Mesenteric fat pad (tissue), 1 donor: ENCODE measurements at places on chromosomes 13 and 19. TPM values are rescaled to one million over a fixed set of nuclear protein-coding genes. Genes with fewer than 3 reads are reported as not detected.

Gene FUT1
- 5.7 TPM for total RNA-seq

- DNase-seq: no peak
Measured at GRCh38 chr13:73059460-73060250, 850 bp downstream of the KLF5 start.

DNA sequence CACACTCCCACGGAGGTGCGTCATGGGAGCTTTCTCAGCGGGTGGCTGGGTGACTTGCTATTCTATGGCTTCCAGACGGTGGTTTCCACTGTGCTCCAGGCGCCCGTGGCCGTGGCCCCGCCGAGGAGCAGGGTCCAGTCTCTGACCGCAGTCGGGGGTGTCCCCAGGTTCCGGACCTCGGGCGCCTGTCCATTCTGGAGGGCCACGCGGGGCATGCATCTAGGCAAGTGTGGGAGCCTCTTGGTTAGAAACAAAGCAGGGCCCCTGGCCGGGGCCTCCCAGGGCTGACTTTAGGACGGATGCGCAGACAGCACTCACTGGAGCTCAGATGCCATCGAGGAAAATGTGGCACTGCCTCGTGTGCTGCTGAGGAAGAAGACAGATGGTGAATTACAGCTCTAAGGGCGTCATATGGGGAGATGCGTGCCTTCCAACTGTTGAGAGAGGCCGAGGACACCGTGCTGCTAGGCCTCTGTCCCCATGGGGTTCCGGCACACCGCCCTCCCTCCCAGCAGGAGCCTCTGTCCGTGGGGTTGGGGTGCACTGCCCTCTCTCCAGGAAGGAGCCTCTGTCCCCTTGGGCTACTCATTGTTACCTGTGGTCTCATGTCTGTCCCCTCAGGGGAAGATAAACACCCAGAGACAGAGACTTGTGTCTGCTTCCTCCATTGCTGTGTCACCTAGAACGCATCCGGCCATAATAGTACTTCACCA, 38.1 kb downstream of the TMEM255B start:
- peak; percentile 89 for DNase-seq

DNA sequence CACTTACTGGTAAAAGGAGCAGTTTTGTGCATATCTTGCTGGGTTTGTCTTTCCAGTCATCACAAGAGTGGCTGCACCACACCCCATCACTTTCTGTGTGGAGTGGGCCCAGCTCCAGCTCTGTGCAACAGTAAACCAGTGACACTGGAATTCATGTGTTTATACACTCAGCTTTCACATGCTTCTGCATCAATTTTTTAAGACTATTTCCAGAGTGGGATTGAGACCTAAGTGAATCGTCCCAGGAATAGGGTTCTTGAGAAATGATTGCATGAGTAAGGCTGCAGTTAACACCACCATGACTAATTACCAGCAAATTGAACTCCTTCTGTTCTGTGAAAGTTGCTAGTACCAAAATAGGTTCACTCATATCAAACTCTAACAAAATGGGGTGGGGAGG, 5.3 kb upstream of the CFAP97D2 start:
- no peak for DNase-seq

- no peak for DNase-seq
Measured at GRCh38 chr13:47334173-47334572, 437.3 kb upstream of the HTR2A start.

DNA sequence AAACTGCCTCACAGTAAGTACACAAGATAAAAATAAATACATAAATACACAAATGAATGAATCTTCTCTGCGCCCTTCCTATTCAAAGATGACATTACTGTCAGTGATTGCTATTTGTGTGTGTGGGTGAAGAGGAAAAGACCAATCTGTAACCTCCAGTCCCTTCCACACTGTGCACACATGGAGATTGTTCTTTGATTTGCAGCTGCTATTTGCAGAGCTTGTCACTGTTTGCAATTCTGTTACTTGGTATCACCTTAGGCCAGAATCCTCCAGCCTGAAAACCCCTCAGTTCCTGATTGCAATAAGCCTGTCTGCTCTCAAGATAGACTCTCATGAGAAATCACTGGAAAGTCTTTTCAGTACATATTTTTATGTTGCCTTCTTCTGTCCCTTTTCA, 1314.9 kb downstream of the PCDH9 start:
- DNase-seq: no peak

DNA sequence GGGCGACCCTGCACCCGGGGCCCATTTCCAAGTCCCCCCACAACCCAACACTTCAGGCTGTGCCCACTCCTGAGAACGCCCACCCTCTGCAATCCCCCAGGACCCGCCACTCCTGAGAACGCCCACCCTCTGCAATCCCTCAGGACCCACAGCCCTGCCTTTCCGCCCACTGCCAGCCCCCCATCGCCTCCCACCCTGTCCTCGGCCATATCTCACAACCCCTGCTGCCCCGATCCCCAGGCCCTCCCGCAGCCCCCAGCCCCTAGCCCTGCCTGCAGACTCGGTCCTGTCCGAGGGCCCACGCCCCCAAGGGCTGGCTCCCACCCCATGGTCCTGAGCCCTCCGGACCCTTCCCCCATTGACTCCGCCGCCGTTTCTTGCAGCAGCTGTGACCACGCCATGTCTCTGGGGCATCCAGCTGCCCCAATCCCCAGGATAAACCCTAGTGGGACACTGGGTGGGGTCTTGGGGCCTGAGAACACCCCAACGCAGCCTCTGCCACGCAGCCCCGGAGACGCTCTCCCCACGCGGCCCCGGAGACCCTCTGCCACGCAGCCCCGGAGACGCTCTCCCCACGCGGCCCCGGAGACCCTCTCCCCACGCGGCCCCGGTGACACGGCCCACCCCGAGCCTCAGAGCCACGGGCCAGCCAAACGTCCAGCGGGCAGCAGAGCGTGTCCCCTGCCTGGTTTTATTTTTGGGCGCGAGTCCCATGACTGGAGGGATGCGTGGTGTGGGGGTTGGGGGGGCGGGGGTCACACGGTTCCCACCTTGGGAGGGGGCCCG, 17.0 kb downstream of the SBNO2 start:
- no peak for DNase-seq

- no peak for DNase-seq
Measured at GRCh38 chr13:106133025-106133424, 402.4 kb downstream of the EFNB2 start.

GRCh38 chr13:20497006-20497775, 28.5 kb downstream of the CRYL1 start:
- DNase-seq: no peak

- DNase-seq: no peak
Measured at GRCh38 chr13:42116225-42116624, 67.8 kb downstream of the DGKH start.
